ENCODE measurements at places on chromosomes 3 and 15.

DNA sequence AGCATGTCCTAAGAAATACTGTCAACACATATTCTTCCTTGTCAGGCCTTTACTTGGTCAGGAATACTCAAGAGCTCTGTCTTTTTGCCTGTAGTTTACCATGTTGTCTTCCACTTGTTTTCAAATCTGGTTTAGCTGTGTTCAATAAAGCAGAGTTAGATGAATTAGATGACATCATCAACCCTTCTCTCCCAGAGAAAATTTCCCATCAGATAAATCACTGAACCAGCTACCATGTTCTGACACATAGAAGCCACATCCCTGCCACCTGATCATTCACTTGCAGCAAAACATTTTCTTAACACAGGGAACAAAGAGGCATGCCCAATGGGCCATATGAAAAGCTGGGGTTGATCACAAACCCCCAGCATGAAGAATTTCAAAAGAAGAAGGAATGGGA is 42.1 kb downstream of the TERC start:
- no peak overlapping the region for H3K27ac ChIP-seq
- no peaks in the 10 kb centered on the region for H3K4me1 ChIP-seq
- H3K36me3 ChIP-seq = no peaks in the 10 kb centered on the region
- no peak overlapping the region for H3K4me3 ChIP-seq
- no peaks in the 10 kb centered on the region for H3K27me3 ChIP-seq

GRCh38 chr15:71628988-71629770 is 181.2 kb upstream of the NR2E3 start:
- no peak overlapping the region for H3K27ac ChIP-seq
- no peaks in the 10 kb centered on the region for H3K36me3 ChIP-seq
- DNase-seq = no peak
- no peak overlapping the region for H3K4me3 ChIP-seq

- H3K27ac ChIP-seq = no peak overlapping the region
- no peak for DNase-seq
- no peak overlapping the region for H3K4me3 ChIP-seq
- no peaks in the 10 kb centered on the region for H3K36me3 ChIP-seq
Observed at GRCh38 chr15:69164807-69165636, 4.6 kb downstream of the GLCE start.

DNA sequence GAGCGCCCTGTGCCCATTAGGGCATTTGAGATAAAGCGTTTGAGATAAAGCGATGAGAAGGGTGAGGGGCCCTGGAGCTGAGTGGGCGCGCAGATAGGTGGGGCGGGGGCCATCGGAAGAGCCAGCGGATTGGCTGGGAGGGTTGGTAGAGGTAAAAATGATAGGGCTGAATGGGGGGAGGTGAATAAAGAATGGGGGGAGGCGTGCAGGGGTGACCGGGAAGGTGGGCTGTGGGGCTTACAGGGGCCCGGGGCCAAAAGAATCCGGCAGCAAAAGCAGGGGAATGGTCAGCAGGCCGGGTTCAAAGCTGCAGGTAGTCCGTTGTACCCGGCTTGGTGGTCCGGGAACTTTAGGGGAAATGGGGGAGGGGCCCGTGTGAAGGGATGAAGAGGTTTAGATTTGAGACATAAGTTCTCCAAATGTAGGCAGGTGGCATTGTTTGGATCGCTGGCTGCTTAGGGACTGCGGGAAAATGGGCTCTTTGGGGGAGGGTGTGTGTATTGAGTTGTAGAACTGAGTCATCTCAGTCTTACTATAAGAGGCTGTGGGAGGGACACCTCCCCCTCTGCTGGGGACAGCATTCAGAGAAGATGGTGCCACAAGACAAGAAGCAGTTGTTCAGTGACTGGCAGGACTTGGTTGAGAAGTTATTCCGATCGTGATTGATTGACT is 610 bp downstream of the ARID3B start:
- H3K27me3 ChIP-seq = peaks cover 10% of the 10 kb centered on the region
- peak overlapping the region; percentile 55 for H3K27ac ChIP-seq
- no peaks in the 10 kb centered on the region for H3K36me3 ChIP-seq
- peak overlapping the region; percentile 91 for H3K4me3 ChIP-seq
- no peak for DNase-seq

DNA sequence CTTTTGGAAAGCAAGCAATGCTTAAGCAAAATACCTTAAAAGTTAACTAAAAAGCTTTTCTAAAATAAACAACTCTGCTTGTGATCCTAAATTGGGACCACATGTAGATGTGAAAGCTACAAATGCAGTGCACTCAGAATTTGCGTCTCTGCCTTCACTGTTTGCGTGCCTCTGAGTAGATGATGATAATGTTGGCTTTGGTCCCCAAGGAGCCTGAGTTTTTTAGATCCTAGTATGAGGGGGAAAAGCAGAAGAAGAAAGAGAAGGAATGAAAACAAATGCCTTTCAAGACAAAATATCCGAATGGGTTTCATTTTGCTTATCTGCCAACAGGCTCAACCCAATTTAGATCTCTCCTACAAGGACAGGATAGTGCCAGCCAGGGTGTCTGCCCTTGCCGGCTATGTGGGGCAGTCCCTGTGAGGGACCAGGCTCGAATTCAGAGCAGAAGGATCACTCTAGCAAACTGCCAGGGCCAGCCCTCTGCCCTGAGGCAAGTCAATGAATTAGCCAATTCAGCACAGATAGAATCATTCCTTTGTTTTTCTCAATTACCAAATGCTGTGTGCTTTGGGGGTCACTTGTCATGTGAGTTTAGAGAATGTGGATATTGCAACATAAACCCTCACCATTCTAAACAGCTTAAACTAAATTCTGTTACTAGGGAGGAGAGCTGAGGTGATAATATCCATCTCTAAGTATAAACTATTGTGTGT is 28.5 kb downstream of the SCG5 start:
- H3K4me1 ChIP-seq = no peaks in the 10 kb centered on the region
- H3K36me3 ChIP-seq = peaks cover 2% of the 10 kb centered on the region
- DNase-seq = no peak
- H3K27ac ChIP-seq = no peak overlapping the region
- H3K27me3 ChIP-seq = no peaks in the 10 kb centered on the region
- H3K4me3 ChIP-seq = no peak overlapping the region

GRCh38 chr3:3586336-3586735 is 212.9 kb upstream of the LRRN1 start:
- no peaks in the 10 kb centered on the region for H3K27me3 ChIP-seq
- DNase-seq = no peak
- H3K4me3 ChIP-seq = no peak overlapping the region
- H3K36me3 ChIP-seq = no peaks in the 10 kb centered on the region
- H3K27ac ChIP-seq = no peak overlapping the region

- peaks cover 15% of the 10 kb centered on the region for H3K4me1 ChIP-seq
- no peaks in the 10 kb centered on the region for H3K36me3 ChIP-seq
- DNase-seq = no peak
- H3K27ac ChIP-seq = peak overlapping the region; percentile 80
- peak overlapping the region; percentile 35 for H3K4me3 ChIP-seq
- peaks cover 3% of the 10 kb centered on the region for H3K27me3 ChIP-seq
Observed at GRCh38 chr15:99564221-99565048, 1.3 kb upstream of the MEF2A start.

- H3K4me1 ChIP-seq = peaks cover 9% of the 10 kb centered on the region
- no peak overlapping the region for H3K27ac ChIP-seq
- no peaks in the 10 kb centered on the region for H3K27me3 ChIP-seq
- H3K36me3 ChIP-seq = no peaks in the 10 kb centered on the region
- H3K4me3 ChIP-seq = no peak overlapping the region
Observed at GRCh38 chr15:39304201-39304841, 276.6 kb upstream of the THBS1 start.

DNA sequence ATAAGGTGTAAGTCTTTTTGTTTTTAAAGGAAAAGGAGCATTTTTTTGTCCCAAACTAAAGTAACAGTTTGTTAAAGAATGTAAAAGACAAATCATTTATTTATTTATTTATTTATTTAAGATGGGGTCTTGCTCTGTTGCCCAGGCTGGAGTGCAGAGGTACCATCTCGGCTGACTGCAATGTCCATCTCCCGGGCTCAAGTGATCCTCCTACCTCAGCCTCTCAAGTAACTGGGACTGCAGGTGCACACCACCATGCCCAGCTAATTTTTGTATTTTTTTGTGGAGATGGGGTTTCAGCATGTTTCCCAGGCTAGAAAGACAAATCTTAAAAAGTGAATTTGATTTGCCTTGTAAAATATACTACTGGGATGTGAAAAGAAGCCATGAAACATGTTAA is 86.3 kb upstream of the PLXND1 start:
- H3K36me3 ChIP-seq = no peaks in the 10 kb centered on the region
- no peak overlapping the region for H3K4me3 ChIP-seq
- no peaks in the 10 kb centered on the region for H3K27me3 ChIP-seq
- H3K27ac ChIP-seq = no peak overlapping the region
- DNase-seq = no peak

All from HCT116 (cell line).